Activated naive CD8-positive, alpha-beta T cell treated with anti-CD3 and anti-CD28 coated beads for 36 hours (primary cell): ENCODE measurements at places on chromosomes 2 and 18. TPM values are rescaled to one million over a fixed set of nuclear protein-coding genes. Genes with fewer than 3 reads are reported as not detected.

The SERPINB10 gene
- total RNA-seq, result 0.14 TPM

DNA sequence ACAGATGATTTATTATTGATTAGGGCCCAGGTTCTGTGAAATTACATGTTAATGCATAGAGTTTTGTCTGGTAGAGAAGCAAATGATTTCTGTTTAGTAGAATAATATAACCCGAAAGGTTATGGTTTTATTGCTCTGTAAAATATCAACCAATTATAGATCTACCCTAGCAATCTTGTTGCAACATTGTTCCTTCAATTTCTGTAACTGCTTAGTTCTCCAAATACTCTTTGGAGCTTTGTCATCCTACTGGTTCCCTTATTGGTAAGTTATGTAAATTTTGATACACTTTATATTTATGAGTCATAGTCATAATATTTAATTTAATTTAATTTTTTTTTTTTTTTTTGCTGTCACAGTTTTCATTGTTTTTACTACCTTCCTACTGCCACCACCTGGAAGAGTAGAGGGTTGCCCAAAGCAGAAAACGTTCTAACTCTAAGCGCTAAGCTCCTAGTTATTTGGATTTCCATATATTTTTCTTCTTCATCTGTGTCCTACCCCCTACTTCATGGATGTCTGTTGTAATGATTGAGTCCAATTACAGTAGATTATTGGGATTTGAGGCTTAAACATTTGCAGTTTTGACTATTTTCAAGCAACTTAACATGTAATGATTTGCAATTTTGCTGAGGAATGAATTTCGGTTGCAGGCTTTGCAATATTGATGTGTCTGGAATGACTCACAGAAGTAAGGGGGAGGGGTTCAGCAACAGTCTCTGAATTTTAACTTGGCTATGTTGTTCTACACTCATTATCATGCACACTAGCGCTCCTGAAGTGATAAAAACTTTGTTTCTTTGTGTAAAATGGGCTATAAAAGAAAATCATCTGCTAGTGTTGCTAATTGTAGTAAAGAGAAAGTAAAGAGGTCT lies 51.1 kb downstream of the NABP1 start:
- peaks cover 3% of the 10 kb centered on the region for H3K4me1 ChIP-seq
- DNase-seq, result no peak
- H3K36me3 ChIP-seq, result no peaks in the 10 kb centered on the region
- H3K27me3 ChIP-seq, result peaks cover 10% of the 10 kb centered on the region
- H3K27ac ChIP-seq, result no peak overlapping the region

DNA sequence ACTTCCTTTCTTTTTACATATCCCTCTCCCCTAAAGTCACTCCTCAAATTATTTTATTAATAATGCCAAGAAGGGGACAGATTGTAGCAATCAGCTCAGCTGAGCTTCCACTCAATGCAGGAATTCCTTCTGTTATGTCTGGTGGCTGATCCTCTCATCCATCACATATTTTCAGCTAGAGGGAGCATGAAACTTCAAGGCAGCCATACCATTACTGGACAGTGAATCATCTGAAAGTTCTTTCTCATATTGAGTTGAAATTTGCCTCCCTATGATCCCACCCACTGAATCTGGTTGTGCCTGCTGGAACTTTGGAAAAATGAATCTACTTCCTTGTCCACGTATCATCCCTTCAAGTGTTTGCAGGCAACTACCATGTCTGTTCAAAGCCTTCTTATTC lies 11.2 kb downstream of the ZNF385B start:
- H3K4me3 ChIP-seq, result no peak overlapping the region
- DNase-seq, result no peak
- peaks cover 22% of the 10 kb centered on the region for H3K27me3 ChIP-seq
- H3K4me1 ChIP-seq, result no peaks in the 10 kb centered on the region
- H3K27ac ChIP-seq, result no peak overlapping the region
- no peaks in the 10 kb centered on the region for H3K36me3 ChIP-seq

- no peak overlapping the region for H3K27ac ChIP-seq
- peaks cover 41% of the 10 kb centered on the region for H3K36me3 ChIP-seq
- DNase-seq, result no peak
- H3K4me1 ChIP-seq, result peaks cover 24% of the 10 kb centered on the region
Measured at GRCh38 chr18:13495961-13496360, 230.4 kb downstream of the FAM210A start.

GRCh38 chr18:46761059-46761769 lies 4.4 kb upstream of the ST8SIA5 start:
- no peaks in the 10 kb centered on the region for H3K36me3 ChIP-seq
- peaks cover 4% of the 10 kb centered on the region for H3K4me1 ChIP-seq
- no peak overlapping the region for H3K27ac ChIP-seq
- DNase-seq, result no peak
- H3K27me3 ChIP-seq, result peaks cover 72% of the 10 kb centered on the region

- H3K4me1 ChIP-seq, result no peaks in the 10 kb centered on the region
- H3K27ac ChIP-seq, result no peak overlapping the region
- H3K36me3 ChIP-seq, result no peaks in the 10 kb centered on the region
- no peaks in the 10 kb centered on the region for H3K27me3 ChIP-seq
- no peak for DNase-seq
- no peak overlapping the region for H3K4me3 ChIP-seq
Measured at GRCh38 chr18:65091744-65092329, 659.0 kb upstream of the CDH7 start.
